Right cardiac atrium (tissue), 5 donors: ENCODE measurements at places on chromosomes 1 and 21. TPM values are rescaled to one million over a fixed set of nuclear protein-coding genes. Genes with fewer than 3 reads are reported as not detected.
A peak's percentile ranks its signal among the peaks of the same experiment; 100 is the strongest.

- no peak for DNase-seq
Measured at GRCh38 chr1:63937461-63938022, 163.7 kb downstream of the ROR1 start.

DNA sequence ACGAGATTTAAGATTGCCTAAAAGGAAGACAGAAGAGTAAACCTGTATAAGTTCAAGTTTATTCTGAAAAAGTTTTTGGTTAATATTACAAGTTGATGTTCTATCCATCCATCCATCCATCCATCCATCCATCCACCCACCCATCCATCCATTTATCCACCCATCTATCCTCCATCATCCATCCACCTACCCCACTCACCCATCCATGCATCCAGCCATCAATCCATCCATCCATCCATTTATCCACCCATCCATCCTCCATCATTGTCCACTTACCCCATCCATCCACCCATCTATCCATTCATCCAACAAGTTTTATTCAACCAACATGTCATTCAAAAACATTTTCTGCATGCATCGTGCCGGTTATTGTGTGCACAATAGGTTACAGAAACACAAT is 89.3 kb downstream of the ZBTB18 start:
- no peak for DNase-seq

DNA sequence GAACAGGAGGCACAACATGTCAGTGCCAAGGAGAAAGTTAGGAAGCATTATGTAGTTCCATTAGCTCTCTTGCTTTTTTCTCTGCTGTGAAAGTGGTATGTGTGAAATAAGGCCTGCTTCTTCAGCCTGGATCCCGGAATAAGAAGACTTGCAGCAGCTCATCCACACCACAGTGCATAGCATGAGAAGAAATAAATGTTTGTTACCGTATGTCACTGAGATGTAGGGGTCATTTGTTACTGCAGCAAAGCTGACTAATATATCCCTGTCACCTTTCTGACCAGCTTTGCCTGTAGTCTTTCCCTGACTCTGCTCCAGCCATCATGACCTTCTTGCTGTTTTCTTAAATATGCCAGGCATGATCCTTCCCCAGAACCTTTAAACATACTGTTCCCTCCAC is 20.5 kb upstream of the MCOLN3 start:
- DNase-seq = no peak

DNA sequence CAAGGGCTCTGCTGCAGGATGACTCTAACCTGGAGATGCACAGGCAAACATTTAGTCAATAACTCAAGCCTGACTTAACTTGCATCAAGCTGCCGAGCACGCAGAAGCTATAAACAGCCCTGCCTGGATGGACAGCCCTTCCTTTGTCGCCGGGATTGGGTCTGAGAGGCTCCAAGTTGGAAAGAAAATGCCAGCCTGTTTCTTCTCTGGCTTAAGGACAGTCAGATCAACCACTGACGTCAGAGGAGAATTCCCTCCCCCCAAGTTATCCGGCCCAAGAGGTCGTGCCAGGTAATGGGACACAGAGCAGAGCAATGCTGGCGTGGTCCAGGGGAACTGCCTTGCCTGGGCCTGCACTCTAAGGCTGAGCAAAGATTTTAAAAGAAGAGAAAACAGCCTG is 27.1 kb upstream of the LRRC38 start:
- no peak for DNase-seq

DNA sequence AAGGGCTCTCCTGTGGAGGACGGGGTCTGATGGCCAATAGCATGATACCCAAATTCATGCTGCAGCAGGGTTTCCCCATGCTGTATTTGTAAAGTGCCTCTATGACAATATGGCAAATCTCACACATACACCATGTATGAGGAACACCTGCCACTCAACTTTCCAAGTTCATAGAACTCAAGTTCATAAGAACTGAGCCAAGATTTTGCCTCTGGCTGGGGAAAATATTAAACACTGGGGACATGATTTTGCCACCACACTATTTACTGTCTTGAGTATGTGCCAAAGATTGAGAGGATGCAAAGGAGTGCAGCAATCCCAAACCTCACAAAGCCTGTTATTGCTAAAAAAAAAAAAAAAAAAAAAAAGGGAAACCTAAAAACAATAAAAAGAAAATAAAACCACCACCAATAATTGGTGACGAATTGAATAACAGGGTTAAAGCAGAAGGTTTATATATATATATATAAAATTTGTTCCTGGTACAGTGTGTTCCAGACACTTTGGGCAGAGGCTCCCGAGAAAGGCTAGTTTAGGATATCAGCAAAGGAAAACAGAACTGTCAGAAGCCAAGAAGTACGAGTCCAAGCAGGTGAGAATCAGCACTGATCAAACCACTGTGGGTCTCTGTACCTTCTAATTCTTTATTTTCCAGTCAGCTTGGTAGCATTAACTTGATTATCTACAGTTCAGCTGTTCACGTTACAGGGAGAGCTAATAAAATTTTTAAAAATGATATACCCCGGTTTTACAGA is 24.3 kb downstream of the ZBTB21 start:
- no peak for DNase-seq

DNA sequence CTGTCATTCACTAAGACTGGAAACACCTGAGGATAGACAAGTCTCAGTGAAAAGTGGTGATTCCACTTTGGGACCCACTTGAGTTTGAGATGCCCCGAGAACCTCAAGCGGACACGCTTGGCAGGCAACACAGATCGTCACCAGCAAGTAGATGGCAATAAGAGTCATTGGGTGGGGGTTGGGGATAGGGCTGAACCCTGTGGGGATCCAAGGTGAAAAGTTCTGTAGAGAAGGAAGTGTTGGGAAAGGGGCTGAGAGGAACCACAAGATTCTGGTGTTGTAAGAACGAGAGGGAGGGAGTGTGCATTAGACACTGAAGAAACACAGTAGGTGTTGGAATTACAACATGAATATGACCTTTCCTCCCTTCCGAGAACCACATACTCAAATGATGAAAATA is 45.4 kb upstream of the TDRD10 start:
- no peak for DNase-seq

- DNase-seq = peak; percentile 61
Measured at GRCh38 chr1:114154963-114155322, 1.3 kb upstream of the SYT6 start.

- no peak for DNase-seq
Measured at GRCh38 chr1:222385262-222385661, 162.6 kb downstream of the HHIPL2 start.

- no peak for DNase-seq
Measured at GRCh38 chr1:183394435-183394834, 23.7 kb downstream of the NMNAT2 start.

GRCh38 chr1:169288011-169288414 is 79.6 kb downstream of the NME7 start:
- DNase-seq = no peak

- no peak for DNase-seq
Measured at GRCh38 chr1:154845879-154846278, 24.2 kb downstream of the KCNN3 start.

DNA sequence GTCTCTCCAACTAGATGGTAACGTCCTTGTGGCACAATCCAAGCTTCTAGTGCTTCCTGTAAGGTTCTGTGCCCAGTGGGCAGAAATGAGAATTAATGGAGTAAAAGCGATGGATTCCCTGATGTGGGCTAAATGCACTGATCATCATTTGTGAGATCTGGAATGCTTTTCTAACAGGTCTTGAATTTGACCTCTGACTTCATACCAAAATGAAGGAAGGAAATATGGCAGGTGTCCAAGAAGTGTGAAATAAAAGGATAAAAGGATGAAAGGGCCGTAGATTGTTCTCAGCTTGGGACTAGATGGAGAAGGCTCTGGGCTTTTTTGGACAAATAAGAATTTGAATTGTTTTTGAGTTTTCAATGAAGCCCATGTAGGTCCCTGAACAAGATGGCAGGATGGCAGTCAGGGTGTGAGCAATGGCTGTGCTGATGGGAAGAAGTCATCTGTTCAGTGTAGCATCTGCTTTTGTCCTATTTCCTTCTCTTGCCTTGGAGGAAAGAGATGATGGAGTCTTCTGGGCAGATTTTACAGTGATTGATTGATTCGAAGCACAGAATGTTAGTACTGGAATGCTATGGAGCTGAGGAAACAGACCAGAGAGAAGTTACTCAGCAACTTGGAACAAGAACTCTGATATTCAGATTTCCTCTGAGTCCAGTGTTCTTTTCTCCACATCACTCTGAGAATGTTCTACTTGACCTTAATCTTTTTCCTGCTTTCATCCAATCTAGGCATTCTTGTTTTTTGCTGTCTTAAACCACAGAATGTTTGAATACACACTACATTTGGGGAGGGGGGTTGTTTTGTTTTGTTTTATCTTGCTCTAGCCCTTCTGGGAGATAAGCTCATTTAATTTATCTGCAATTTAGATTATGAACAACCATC is 286.0 kb downstream of the HLX start:
- no peak for DNase-seq

DNA sequence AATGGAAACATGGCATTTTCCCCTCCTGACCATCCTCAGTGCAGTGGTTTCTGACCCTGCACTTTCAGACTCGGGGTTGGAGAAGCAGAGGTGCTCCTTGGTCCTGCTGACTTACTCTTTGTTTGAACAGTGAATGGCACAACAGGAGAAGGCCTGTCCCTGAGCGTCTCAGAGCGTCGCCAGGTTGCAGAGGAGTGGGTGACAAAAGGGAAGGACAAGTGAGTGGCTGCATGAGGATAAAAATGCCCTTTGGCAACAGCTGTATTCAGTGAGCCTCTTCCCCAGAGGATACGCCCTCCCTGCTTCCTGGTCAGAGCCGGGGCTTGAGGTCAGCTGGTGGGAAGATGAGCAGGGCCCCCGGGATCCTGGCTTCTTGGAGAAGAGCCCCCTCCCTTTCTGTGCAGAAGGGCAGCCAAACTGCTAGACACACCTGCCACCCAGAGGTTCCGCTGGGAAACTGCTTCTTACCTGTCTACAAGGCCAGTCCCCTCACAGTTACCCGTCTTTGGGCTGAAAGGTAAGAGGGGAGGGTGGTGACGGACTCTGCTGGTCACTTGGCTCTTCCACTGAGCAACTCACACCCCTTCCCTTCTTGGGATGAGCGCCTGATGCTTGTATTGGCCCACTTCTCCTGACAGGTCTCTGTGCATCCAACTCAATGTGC is 16.6 kb downstream of the NPL start:
- DNase-seq = no peak

DNA sequence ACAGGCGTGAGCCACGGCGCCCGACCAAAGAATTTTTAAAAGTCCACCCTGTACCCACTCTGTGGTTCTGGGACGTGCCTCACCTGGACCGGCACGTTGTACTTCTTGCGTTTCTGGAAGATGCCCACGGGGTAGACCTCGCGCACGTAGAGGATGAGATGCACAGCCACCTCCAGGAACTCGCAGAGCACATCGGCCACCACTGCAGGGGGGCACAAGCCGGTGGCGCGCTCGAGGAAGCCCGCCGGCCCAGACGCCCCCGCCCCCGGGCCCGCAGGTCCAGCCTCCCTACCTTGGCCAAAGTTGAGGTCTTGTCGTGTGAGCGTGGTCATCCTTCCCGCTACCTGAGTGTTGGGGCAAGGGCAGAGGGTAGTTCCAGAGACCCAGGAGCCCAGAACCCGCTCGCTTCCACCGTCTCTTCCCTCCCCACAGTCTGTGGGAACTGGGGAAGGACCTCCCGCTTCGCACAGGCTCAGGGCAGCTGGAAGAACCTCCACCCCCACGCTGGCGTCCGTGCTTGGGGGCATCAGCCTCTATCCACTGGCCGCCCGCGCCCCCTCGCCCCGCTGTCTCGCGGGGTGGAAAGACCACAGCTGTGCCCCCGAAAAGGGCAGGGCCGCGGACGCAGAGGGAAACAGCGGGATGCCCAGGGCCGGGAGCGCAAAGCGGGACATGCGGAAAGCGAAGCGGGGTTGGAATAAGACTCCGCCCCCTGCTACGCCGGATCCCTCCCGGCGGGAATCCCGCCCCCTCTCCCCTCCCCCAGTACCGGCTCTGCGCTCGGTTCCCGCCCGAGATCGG is 478 bp downstream of the MAD2L2 start:
- no peak for DNase-seq

DNA sequence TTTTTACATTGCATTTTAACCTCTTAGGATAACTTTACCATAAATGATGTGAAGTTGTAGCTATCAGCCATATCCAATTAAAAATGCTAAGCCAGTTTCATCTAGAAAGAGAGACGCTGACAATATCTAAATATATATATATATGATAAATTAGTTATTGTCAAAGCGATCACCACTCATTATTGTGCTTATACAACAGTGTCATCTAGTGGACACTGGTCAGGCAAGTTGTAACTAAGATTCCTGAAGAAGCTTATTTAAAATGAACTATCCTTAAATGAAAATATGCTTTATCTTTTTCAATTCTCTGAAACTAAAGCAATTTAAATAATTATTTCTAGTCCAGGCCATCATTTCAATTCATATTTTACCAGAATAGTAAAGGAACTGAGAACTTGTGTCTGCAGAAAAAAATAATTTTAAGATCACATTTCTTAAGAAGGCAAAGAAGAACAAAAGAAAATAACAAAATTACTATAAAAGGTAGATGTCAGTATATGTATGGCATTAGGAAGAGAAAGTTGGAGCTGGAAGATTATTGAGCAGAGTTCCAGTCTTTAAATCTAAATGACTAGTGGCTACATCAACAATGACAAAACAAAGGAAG is 193.3 kb upstream of the SNX7 start:
- no peak for DNase-seq

- DNase-seq = no peak
Measured at GRCh38 chr1:222243902-222244301, 304.0 kb downstream of the HHIPL2 start.

GRCh38 chr1:234987415-234988154 is 141.1 kb downstream of the TOMM20 start:
- DNase-seq = peak; percentile 86

Gene FCMR
- 2.4 TPM for total RNA-seq

Gene SPATA46
- total RNA-seq = not detected

Gene HSF2BP
- total RNA-seq = 0.21 TPM

Gene HRNR
- not detected for total RNA-seq

Gene SYT6
- not detected for total RNA-seq

Gene SPRR2D
- not detected for total RNA-seq

Gene S100A8
- 98.1 TPM for total RNA-seq

Gene MYOG
- not detected for total RNA-seq

Gene CD5L
- total RNA-seq = not detected

Gene RNU1-3
- 6,377 TPM for total RNA-seq

Gene F3
- total RNA-seq = 18.8 TPM

Gene PER3
- total RNA-seq = 27.3 TPM

Gene ERI3
- 56.3 TPM for total RNA-seq
